ENCODE measurements at places on chromosomes 7 and 10.

- DNase-seq: no peak
Observed at GRCh38 chr10:52637592-52637991, 135.0 kb downstream of the MBL2 start.

DNA sequence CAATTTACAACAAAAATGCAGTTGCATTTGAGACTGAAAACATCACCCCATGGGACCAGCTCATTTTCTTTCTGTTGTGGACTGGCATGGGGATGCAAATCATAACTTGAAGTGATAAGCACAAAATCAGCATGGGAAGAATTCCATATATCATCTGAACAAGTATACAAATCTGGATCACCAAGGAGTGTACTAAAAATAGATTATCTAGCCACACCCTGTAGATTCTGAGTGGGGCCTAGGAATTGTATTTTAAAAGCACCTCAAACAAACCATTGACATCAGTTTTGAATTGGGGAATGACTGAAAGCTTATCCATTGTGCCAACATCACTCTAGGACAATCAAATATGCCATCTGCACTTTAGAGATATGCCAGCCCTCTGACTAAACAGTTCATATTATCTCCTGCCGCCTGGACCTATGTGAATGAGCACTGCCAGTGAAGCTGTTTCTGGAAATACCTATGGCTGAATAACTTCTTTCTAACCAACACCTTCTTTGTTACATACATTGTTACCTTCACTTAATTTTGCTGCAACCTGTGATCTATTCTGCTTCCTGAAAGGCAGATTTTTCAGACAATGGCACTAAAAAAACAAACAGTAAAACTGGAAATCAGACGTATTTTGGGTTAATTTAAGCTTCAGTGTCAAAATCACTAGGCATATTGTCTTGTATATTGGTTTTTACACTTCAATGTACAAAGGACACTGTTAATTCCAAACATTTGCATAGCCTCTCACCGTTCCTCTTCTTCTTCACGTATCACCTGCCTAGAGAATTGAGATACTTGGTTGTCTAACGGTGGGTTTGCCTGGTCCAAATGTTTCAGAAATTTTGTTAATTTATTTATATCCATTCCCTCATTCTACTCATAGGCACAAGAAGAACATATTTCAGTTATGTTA lies 42.4 kb upstream of the HGF start:
- DNase-seq: no peak

- DNase-seq: no peak
Observed at GRCh38 chr10:116868722-116869121, 19.4 kb downstream of the ENO4 start.

DNA sequence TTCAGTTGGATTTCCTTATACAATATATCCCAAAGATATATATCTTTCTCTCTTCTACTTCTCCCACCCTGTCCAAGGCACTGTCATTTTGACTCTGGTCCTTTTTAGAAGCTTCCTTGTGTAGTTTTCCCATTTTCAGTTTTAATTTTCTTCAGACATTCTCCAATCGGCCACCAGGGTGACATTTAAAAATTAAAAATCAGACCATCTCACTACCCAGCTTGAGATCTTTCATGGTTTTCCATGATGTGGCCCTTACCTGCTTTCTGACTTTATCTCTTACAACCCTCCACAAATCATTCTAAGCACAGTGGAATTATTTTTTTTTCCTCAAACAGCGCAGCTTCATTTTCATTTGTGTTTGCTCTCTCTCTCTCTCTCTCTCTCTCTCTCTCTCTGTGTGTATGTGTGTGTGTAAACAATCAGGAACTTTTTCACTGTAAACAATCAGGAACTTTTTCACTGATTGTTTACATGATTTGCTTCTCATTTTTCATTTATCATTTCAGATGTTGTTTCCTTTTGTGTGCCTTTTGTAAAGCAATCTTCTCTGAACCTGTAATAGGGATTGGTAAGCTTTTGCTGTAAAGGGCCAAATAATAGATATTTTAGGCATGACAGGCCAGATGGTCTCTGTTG lies 348.9 kb downstream of the ATRNL1 start:
- DNase-seq: no peak

- no peak for DNase-seq
Observed at GRCh38 chr10:95559471-95559870, 1.7 kb downstream of the SORBS1 start.

GRCh38 chr7:15831606-15832005 lies 145.1 kb upstream of the MEOX2 start:
- no peak for DNase-seq

DNA sequence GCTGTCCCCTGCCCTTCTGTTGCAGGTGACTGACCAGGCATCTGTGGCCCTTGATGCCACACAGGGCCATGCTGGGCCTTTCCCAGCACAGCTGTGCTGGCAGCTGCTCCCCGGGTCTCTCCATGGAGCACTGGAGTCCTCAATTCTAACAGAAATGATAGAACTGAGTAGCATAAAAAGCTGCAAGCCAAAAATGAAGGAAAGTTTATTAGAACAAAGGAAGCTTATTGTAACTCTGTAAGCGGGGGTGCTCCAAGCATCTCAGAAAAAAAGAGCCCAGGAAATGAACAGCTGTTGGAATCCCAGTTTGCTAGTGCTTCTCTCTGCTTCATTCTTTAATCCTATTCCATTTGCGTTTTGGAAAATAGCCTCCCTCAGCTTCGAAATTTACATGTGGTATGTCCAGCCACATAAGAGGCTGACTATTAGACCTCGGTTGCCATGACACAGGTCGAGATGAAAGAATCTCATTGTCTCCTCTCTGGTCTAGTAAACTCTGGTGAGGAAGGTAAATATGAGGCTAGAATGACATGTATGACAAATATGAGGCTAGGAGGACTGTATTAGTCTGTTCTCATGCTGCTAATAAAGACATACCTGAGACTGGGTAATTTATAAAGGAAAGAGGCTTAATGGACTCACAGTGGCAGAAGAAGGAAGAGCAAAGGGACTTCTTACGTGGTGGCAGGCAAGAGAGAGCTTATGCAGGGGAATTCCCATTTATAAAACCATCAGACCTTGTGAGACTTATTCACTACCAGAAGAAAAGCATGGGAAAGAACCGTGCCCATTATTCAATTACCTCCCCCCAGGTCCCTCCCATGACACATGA lies 23.7 kb downstream of the EPDR1 start:
- DNase-seq: no peak

- no peak for DNase-seq
Observed at GRCh38 chr10:130363899-130364445, 227.8 kb downstream of the GLRX3 start.

DNA sequence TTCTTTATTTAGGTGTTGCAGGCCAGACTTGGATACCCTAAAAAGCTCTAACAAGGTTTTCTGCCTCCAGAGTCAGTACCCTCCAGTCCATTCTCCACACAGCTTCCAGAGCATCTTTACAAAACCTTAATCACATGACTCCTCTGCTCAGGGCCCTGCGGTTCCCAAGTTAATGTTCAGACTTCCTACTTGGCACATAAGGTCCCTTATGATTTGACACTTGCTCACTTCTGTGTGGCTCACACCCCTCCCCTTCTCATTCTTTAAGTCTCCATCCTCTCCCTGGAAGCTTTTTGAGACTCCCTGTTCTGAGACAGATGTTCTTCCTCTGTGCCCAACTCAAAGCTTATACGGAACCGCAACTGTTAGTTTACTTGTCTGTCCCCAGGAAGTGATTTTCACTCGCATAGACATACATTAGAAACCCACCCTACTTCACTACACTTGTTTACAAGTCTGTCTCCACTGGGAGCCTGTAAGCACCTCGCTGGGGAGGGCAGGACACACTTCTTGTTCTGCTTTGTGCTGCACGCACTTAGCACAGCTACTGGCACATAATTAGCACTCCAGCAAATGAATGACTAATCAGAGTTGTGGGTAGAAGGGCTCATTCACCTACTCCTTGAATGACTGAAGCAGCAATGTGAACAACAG lies 154.3 kb upstream of the LAMB4 start:
- DNase-seq: no peak

GRCh38 chr10:43124574-43125273 lies 13.5 kb upstream of the CSGALNACT2 start:
- DNase-seq: no peak

GRCh38 chr7:150444674-150445365 lies 5.6 kb upstream of the GIMAP8 start:
- no peak for DNase-seq

DNA sequence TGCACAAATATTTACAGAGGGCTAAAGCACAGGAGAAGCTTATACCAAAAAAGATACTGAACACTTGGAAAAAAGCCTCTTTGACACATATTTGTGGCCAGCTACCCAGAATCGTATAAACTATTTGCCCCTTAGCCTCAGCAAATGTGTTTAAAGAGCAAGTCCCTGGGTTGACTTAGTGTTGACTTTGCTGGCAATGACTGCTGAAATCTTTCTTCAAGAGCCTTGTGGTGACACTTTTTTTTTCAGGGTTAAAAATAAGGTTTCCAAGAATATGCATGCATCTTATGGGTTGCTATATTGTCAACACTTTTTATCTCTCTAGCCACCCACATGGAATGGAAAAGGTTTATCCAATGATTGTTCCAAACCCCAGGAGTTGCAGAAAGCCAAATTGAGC lies 14.9 kb upstream of the PLEKHS1 start:
- DNase-seq: no peak

All from omental fat pad (tissue), 4 donors.